ENCODE measurements at places on chromosomes 12 and 14. TPM values are rescaled to one million over a fixed set of nuclear protein-coding genes. Genes with fewer than 3 reads are reported as not detected.

The APPL2 gene
- total RNA-seq, result 18.2 TPM

The KLRG1 gene
- total RNA-seq, result 7.7 TPM

The PLEKHD1 gene
- total RNA-seq, result 0.24 TPM

The TESPA1 gene
- 0.74 TPM for total RNA-seq

The TAMALIN gene
- 44.0 TPM for total RNA-seq

The DPPA3 gene
- not detected for total RNA-seq

The ACOT4 gene
- 1.6 TPM for total RNA-seq

The FGD6 gene
- total RNA-seq, result 16.2 TPM

The RPL6 gene
- total RNA-seq, result 684 TPM

The SLC17A8 gene
- not detected for total RNA-seq

The IFNG-AS1 gene
- 1.0 TPM for total RNA-seq

The NANOG gene
- not detected for total RNA-seq

The SLC5A8 gene
- not detected for total RNA-seq

The RERG gene
- 7.3 TPM for total RNA-seq

The LRRC43 gene
- total RNA-seq, result 0.71 TPM

The EPS8 gene
- 46.0 TPM for total RNA-seq

The FAM186B gene
- total RNA-seq, result 0.31 TPM

The GRIP1 gene
- 21.0 TPM for total RNA-seq

The SAMD15 gene
- total RNA-seq, result 0.52 TPM

The NEMP1 gene
- 5.3 TPM for total RNA-seq

The CLEC1B gene
- total RNA-seq, result not detected

The FZD10 gene
- total RNA-seq, result 0.31 TPM

The KRT72 gene
- total RNA-seq, result not detected

The ETFRF1 gene
- 41.0 TPM for total RNA-seq

The FOXA1 gene
- not detected for total RNA-seq

The HCAR3 gene
- total RNA-seq, result 0.29 TPM

The ADAM21 gene
- 0.65 TPM for total RNA-seq

The SERPINA10 gene
- total RNA-seq, result not detected

The MIP gene
- 0.50 TPM for total RNA-seq

The GLI1 gene
- 1.2 TPM for total RNA-seq

The AVPR1A gene
- 1.9 TPM for total RNA-seq

The PLEKHG7 gene
- total RNA-seq, result not detected

The KLRD1 gene
- 2.4 TPM for total RNA-seq

The NOVA1 gene
- total RNA-seq, result 4.8 TPM

The DEGS2 gene
- 0.18 TPM for total RNA-seq

The KRT77 gene
- total RNA-seq, result not detected

The KRT3 gene
- total RNA-seq, result not detected
